Naive thymus-derived CD4-positive, alpha-beta T cell (primary cell): ENCODE measurements at places on chromosomes 12 and 14. TPM values are rescaled to one million over a fixed set of nuclear protein-coding genes. Genes with fewer than 3 reads are reported as not detected.

The CCDC197 gene
- not detected for total RNA-seq

The OTX2 gene
- not detected for total RNA-seq

The TMPRSS12 gene
- not detected for total RNA-seq

The CELA1 gene
- total RNA-seq = 0.31 TPM in 1 of 2 replicates, not detected in the other
